Small intestine (tissue), 16 donors: ENCODE measurements at places on chromosomes 4 and X.
A peak's percentile ranks its signal among the peaks of the same experiment; 100 is the strongest.

GRCh38 chrX:112056886-112057285 lies 25.7 kb downstream of the TRPC5 start:
- no peak for DNase-seq

DNA sequence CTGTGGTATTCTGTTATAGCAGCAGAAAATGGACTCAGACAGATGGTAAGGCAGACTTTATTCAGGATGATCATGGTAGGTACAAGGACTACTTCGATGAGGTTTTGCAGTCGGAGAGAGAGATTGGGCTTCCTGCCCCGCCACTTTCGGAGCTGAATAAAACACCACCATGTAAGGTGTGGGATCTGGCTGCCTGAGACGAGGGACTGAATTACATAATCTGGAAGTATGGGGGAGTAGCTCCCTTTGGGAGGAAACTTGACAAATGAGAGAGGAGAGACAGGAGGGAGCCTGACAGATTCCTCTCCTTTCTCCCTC lies 255.5 kb upstream of the GATB start:
- no peak for DNase-seq

DNA sequence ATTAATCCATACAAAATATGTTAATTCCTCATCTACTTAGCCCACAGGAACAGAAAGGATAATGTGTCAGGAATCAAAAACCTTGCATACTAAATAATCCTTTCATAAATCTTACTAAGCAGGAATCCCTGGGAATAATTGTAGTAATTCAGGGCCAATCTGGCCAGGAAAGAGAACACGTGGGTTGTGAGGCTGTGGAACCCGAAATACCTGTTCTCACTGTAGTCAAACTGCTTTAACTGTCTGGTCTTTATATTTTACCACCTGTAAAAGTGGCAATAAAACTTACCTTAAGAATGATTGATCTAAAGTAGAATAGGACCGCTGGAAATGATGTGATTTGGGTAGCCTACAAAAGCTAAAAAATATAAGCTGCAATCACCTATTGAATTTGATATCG lies 1620.9 kb downstream of the STIM2 start:
- DNase-seq: no peak

GRCh38 chr4:84385203-84385602 lies 113.9 kb downstream of the NKX6-1 start:
- no peak for DNase-seq

- DNase-seq: no peak
Observed at GRCh38 chr4:186485561-186486062, 69.8 kb downstream of the MTNR1A start.

GRCh38 chr4:152689615-152690501 lies 10.1 kb upstream of the TMEM154 start:
- DNase-seq: no peak

DNA sequence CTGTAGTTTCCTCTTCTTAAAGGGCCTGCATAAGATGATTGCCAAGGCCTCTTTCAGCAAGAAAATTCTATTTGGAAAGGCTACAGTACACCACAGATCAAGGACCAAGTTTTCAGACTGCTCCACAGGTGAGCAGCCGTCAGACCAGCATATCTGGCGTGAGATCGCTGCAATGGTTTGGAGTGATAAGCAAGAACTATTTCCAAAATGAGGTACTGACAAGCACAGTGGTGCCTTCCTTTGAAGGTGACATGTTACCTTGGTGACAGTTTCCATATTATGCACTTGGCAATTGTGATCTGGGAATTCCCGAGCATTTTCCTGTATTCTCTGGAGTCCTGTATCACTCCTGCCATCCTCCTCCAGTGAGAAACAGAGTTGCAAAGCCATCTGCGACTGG lies 7.3 kb upstream of the TMEM150C start:
- DNase-seq: no peak

DNA sequence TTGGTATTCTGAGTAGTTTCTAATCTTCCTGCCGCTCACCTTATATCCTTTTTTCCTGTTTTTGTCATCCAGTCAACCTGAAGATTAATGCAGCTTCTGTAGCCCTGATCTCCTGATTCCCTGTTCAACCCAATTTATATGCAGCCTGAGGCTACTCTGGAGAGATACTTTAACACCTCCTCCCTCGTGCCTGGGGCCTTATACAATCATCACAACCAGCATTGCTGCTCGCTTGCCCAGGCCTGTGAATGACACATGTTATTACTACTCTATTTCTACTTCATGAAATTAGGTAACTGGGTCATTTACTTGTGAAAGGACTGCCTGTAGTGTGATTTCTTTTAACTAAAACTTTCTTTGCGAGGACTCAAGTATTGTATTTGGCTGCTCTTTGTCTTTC lies 33.7 kb upstream of the WDR17 start:
- DNase-seq: no peak

- peak; percentile 22 for DNase-seq
Observed at GRCh38 chrX:119118780-119119395, 8.7 kb downstream of the KIAA1210 start.

GRCh38 chr4:21856301-21856700 lies 92.3 kb downstream of the KCNIP4 start:
- no peak for DNase-seq

DNA sequence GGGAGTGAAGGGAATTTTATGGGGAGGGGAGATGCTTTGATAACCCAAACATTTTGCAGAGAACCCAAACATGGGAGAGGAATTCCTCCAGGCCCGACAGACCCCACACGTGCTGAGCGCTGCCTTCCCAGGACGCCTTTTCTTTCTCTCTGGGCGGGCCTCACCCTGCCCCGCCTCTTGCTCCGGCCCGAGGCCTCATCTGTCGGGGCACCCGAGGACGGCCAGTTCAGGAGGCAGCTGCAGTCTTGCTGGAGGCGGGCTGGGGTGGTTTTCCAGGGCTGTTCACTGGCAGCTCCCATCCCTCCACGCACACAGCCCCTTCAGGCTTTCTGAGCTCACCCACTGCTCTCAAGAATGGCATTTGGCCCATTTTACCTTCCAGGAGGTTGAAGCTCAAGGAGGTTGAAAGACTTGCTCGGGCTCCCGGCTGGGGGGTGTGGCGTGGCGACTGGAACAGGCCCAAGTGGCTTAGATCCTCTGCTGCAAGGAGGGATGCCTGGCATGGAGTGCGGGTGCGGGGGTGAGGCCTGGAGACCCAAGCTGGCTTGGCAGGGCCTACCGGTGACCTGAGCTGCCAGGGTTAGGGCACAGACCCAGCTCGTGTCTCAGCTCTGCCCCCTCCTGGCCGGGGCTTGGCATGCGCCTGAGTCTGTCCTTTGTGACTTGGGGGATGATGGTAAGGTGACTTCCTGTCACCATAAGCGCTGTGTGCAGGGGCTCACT lies 99.2 kb downstream of the PSAPL1 start:
- peak; percentile 43 for DNase-seq

- no peak for DNase-seq
Observed at GRCh38 chrX:49977319-49978090, 55.1 kb downstream of the CLCN5 start.

- DNase-seq: peak; percentile 73
Observed at GRCh38 chrX:24025741-24026403, 1.1 kb downstream of the KLHL15 start.

GRCh38 chr4:183252959-183253358 lies 67.1 kb downstream of the CLDN22 start:
- DNase-seq: no peak

GRCh38 chrX:70268034-70268433 lies at the start of gene ARR3:
TSS of gene ARR3 (plus strand) at chrX:70268334. CDS start at chrX:70269386, 1,052 bp downstream.
- no peak for DNase-seq

- peak; percentile 66 for DNase-seq
Observed at GRCh38 chr4:8594097-8595038, 1.8 kb downstream of the CPZ start.

DNA sequence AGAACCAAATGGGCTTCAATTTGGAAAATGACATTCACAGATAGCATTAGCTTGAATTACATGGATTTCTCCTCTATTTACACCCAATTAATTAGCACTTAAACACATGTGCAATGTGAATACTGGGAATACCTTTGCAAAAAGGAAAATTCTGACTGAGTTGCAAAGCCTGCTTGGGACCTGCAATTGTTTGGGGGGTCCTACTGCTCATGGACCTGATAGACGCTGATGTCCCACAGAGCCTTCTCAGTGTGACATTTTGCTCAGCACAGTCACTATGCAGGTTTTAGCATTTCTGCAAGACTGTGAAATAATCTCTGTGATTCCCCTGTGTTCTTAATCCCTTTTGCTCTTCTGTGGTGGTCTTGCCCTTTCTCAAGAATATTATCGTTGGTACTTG lies 101.2 kb upstream of the PGRMC2 start:
- no peak for DNase-seq
